ENCODE measurements at places on chromosomes 1 and 21.

DNA sequence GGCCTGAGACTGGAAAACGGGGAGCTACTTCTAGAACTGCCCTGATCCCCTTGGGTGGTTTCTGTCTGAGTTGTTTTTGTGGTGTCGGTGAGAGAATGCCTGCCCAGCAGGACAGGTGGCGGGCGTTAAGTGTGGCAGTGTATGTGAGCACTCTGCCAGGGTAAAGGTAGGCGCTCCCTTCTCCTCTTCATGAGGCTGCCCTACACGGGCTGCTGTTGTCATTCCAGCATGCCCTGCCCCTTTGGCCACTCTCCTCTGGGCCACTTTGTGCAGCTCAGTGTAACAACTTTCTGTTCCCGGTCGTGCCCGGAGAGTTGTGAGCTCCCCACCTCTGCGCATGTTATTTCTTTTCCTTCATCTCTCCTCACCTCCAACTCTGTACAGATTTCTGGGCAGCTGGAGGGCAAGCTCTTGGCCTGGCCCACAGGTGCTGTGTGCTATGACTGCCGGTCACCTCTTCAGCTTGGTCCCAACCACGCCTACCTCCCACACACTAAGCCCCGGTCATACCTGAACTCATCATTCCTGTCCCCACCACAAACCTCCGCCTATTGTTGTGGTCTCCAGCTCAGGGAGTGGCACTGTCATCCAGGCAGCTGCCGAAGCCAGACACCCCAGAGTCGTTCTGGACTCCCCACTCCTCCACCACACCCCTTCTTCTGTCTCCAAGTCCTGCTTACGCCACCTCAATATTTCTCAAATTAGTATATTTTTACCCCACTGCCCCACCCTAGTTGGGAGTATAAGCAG, 69.0 kb downstream of the GADD45A start:
- no peak for DNase-seq

GRCh38 chr1:47993416-47993740, 3.8 kb downstream of the TRABD2B start:
- no peak for DNase-seq

DNA sequence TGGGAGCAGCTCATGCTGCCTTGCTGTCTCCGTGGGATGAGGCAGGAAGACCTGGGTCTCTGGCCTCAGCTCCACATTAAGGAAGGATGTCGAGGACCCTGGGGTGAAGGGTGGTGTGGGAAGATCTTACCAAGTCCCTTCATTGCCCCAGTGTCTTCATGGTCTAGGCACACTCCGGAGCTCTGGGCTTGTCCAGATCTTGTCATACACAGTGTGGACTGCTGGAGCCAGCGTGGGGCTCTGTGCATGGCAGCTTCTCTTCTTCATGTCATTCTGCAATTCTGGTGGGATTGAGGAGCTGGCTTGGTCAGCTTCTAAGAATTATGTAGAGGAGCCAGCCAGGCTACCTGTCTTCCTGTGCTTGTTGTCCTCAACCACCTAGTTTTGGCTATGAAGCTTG, 79.3 kb upstream of the ETV3 start:
- no peak for DNase-seq

DNA sequence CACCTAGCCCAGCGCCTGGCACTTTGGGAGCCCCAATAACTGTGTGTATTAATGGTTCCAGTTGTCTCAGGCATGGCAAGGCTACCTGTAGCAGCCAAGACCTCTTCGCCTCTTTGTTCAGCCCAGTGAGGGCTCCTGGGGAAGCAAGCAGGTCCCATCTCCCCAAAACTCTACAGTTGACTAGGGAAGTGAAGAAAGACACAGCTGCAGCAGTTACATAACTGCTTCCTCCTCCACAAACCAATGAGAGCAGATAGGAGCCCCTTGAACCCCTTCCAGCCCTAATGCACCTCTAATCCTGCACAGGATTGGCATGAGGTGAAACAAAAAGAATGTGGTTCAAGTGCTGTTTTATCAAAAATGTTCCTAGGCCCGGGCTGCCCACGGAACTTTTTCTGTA, 100.5 kb downstream of the SYF2 start:
- DNase-seq = no peak

DNA sequence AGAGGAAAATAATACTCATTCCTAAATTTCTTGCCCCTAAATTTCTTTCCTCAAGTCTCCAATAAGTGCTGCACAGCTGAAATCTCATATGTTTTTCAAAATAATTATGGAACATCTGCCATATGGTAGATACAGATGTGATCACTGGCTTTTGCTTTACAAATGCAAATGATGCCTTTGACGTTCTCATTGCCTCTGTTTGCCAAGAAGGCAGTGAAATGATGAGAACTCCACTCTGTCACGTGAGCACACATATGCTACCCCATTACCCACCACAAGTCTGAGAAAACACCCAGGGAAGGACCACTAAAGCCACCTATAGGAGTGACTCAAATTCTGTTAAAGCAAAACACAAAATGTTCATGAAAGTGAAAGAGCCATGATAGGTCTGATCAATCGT, 43.9 kb downstream of the DSCAM start:
- DNase-seq = no peak

- no peak for DNase-seq
Measured at GRCh38 chr1:55965981-55966461, 613.3 kb downstream of the PLPP3 start.

- DNase-seq = no peak
Measured at GRCh38 chr1:162765788-162766187, 24.7 kb upstream of the HSD17B7 start.

DNA sequence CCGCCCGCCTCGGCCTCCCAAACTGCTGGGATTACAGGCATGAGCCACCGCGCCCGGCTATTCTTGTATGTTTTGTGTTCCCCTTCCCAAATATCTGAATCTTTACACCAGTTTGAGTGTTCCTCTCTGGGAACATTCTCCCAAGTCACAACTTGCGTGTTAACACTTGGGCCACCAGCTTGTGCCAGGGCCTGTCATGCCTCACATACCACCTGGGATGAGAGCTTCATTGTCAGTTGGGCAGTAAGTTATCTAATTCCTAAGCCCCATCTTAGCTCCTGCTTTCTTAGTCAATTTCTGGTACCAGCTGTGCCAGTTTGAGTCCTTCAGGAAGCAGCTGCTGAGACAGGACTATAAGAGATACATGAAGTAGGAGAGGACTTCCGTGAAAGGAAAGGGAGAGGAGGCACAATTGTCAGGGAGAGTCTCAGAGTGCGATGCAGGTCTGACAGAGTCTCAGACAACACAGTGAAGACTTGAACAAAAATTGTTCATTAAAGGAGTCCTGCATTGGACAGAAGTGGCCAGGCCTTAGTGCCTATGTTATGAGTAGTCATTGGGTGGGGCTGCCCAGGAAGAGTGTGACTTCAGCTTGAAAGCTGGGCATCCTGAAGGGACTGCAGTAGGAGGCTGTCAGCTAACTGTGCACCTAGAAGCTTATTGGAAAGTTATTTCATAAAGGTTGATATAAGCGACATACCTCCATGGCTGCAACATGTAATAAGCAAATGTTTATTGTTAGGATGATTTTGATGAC, 17.3 kb downstream of the ZFYVE9 start:
- DNase-seq = no peak

DNA sequence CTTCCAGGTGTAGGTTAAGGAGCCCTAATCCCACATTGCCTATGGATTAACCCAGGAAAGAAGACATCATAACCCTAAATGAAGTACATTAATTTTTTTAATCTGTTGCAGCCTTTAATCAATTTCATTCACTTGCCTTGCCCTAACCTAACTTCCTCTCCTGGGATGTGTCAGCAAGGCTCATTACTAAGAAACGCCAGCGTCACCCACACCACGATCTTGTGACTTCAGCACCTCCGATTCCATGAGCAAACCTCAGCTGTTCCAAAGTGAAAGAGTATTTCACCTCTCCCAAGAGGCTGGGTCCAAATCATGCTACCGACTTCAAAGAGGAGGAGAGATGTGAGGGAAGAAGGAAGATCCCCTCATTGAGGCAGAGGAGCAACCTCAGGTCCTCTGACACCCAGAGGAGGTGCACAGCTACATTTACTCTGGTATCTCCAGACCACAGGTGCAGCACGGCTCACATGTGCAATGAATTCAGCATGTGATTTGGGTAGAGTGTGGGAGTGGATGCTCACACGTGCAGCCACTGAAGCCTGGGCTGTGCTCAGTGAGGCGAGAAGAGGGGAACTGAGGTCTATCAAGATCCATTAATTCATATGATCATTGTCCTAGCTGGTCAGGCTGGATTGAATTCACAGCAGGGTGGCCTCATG, 134.1 kb downstream of the SLC30A10 start:
- no peak for DNase-seq

DNA sequence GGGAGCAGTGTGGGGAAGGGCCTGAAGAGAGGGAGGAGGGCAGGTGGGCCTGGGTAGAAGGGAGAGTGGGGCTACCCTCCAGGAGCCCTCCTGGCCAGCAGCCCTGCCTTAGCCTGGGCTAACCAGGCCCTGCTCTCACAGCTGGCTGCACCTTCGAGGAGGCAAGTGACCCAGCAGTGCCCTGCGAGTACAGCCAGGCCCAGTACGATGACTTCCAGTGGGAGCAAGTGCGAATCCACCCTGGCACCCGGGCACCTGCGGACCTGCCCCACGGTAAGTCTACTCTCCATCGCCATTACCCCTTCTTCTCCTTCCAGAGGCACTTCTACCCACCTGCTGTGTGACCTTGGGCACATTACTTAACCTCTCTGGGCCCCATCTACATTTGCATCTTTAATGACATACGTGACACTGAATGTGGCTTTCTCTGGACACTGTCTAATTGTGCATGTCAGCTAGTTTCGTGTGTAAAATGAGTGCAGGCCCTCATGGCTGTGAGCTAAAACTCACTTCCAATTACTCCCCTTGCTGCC, 18.9 kb downstream of the PTPRU start:
- DNase-seq = no peak

GRCh38 chr1:215665215-215665614, 98.1 kb downstream of the KCTD3 start:
- DNase-seq = no peak

- DNase-seq = no peak
Measured at GRCh38 chr21:46357335-46357604, 33.3 kb downstream of the PCNT start.

- no peak for DNase-seq
Measured at GRCh38 chr1:235766794-235767285, 99.9 kb downstream of the LYST start.

DNA sequence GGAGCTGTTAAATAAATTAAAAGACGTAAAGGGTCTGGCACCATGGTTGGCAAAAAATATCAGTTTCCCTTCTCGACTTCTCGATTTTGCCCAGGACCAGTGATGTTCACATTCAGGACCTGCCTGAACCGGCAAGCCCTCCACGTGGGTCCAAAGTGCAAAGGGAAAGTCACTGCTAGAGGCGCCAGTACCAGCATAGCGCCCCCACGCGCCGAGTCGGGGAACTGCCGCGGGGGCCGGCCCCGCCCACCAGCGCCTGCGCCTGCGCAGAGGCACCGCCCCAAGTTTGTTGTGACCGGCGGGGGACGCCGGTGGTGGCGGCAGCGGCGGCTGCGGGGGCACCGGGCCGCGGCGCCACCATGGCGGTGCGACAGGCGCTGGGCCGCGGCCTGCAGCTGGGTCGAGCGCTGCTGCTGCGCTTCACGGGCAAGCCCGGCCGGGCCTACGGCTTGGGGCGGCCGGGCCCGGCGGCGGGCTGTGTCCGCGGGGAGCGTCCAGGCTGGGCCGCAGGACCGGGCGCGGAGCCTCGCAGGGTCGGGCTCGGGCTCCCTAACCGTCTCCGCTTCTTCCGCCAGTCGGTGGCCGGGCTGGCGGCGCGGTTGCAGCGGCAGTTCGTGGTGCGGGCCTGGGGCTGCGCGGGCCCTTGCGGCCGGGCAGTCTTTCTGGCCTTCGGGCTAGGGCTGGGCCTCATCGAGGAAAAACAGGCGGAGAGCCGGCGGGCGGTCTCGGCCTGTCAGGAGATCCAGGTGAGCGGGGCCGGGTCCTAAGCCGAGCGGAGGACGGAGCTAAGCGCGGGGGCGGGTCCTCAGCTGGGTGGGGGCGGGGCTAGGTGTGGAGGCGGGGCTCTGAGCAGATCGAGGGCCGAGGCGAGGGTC, at the start of gene PINK1:
PINK1 (plus strand) TSS at position 269 of the 875 bp plus-strand sequence; CDS start at position 360, 91 bp downstream.
- peak; percentile 77 for DNase-seq

GRCh38 chr21:42846221-42846620, 33.1 kb downstream of the WDR4 start:
- DNase-seq = no peak

GRCh38 chr1:70685300-70686286, 274.5 kb downstream of the CTH start:
- no peak for DNase-seq

GRCh38 chr1:59487335-59488031, 190.6 kb downstream of the FGGY start:
- no peak for DNase-seq

DNA sequence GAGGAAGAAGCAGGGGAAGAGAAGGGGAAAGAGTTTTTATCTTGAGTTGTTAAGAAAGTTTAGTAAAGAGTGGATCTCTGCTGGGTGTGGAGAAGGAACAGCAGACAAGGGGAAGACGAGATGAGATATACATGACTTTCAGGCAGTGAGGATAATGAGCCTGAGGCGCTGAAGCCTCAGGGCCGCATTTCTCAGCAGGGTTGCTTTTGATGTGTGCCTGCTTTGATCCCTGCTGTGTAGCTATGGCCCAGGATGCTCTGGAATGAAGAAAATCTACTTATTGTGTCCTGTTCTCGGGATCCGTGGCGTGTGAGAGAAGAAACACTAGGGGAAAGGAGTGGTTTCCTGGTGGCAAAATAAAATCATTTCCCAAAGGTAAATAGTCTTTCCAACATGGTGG, 15.1 kb upstream of the RPE65 start:
- no peak for DNase-seq

GRCh38 chr1:177174921-177175634, 4.3 kb downstream of the BRINP2 start:
- no peak for DNase-seq

DNA sequence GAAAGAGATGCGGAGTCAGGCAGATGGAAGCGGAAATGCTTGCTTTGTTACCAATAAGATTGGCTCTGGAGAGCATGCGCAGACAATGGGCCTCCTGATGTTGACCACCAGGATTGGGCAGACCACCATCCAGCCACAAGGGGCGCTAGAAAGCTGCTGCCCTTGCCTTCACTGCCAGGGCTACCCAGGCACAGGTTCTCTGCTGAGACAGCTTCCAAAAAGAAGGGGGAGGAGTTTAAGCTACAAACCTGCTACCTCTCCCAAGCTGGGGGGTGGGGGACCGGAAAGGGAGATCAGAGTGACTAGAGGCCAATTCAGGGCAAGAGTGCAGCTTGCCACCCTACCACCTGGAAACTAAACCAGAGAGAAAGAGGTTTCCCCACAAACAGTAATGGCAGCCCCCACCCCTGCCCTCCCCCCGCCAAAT, 369.7 kb downstream of the RRAGC start:
- DNase-seq = no peak

- DNase-seq = peak; percentile 30
Measured at GRCh38 chr1:112718691-112719418, 3.7 kb upstream of the PPM1J start.

- DNase-seq = no peak
Measured at GRCh38 chr1:43367026-43367903, 546 bp downstream of the ELOVL1 start.

DNA sequence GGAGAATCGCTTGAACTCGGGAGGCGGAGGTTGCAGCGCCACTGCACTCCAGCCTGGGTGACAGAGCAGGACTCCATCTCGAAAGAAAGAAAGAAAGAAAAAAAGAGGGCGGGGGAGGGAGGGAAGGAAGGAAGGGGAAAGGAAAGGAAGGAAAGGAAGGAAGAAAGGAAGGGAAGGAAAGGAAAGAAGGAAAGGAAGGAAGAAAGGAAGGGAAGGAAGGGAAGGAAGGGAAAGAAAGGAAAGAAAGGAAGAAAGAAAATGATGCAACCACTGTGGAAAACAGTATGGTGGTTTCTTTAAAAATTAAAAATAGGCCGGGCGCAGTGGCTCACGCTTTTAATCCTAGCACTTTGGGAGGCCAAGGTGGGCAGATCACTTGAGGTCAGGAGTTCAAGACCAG, 15.2 kb upstream of the RCAN3 start:
- DNase-seq = no peak

GRCh38 chr1:209607102-209607794, 23.7 kb downstream of the CAMK1G start:
- no peak for DNase-seq

All from stimulated activated CD8-positive, alpha-beta memory T cell treated with anti-CD3 and anti-CD28 coated beads, Interleukin-2, amount 100 ng/mL, for 1 hour (primary cell).